Suprapubic skin (tissue), 4 donors: ENCODE measurements at places on chromosomes 12 and 14. TPM values are rescaled to one million over a fixed set of nuclear protein-coding genes. Genes with fewer than 3 reads are reported as not detected.

The C12orf54 gene
- total RNA-seq = not detected

DNA sequence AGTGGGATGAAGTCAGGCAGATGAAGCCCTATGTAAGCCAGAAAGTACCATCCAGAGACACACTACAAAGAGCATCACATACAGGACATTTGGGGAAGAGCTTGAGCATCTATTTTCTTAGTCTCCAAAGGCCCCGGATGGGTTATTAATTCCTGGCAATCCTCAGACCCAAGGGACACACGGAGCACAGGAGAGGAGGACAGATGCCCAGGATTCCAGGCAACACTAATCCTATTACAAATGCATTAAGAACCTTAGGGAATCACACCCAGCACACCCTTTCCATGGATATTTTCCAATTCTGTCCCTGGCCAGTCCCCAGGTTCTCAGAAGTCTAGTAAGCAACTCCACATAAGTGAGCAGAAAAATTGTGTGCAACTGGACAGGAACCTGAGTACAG lies 65.9 kb downstream of the CMKLR1 start:
- DNase-seq = no peak
- H3K4me1 ChIP-seq = peaks cover 6% of the 10 kb centered on the region
- H3K27ac ChIP-seq = no peak overlapping the region
- H3K27me3 ChIP-seq = peaks cover 5% of the 10 kb centered on the region

The NEUROD4 gene
- total RNA-seq = not detected

DNA sequence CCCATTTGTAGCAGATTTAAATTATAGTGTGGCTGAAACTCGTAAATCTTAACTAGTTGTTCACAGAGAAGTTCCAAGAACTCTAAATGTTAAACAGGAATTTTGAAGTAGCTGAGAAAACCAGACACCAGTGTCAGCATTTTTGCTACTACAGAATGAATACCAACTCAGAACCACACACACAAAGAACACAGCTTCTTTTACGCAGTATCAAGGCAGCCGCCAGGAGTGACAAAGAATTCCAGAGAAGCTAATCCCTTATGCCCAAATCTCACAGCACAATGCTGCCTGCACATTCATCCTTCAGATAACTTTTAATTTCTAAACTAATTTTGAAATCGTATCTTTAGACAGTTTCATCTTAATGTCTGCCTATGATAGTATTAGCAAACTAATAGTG lies 37.4 kb downstream of the SLC6A15 start:
- no peak for DNase-seq
- H3K36me3 ChIP-seq = no peaks in the 10 kb centered on the region
- H3K27me3 ChIP-seq = no peaks in the 10 kb centered on the region

DNA sequence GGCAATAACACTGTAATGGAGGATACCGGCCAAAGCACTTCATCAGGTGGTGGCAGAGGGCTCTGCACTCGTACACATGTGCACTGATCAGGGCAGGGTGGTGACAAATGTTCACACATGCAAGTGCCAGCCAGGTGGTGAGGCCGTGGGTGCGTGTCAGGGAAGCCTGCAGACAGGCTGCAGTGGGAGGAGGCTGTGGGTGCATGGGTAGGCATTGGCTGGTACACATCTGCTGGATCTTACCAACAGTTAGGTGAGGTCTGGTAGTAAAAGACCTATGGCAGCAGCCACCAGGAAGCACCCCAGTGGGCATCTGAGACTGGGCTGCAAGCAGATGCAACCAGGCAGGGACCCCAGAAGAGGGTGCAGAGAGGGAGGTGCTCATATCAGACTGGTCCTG lies 65.3 kb downstream of the PDE6H start:
- H3K4me1 ChIP-seq = no peaks in the 10 kb centered on the region
- H3K27me3 ChIP-seq = no peaks in the 10 kb centered on the region
- H3K4me3 ChIP-seq = no peak overlapping the region
- H3K27ac ChIP-seq = no peak overlapping the region

The ARF3 gene
- total RNA-seq = 78.3 TPM

- no peaks in the 10 kb centered on the region for H3K36me3 ChIP-seq
- H3K27me3 ChIP-seq = no peaks in the 10 kb centered on the region
- H3K4me3 ChIP-seq = no peak overlapping the region
- H3K27ac ChIP-seq = no peak overlapping the region
Measured at GRCh38 chr12:19223695-19224094, 94.2 kb downstream of the PLEKHA5 start.

DNA sequence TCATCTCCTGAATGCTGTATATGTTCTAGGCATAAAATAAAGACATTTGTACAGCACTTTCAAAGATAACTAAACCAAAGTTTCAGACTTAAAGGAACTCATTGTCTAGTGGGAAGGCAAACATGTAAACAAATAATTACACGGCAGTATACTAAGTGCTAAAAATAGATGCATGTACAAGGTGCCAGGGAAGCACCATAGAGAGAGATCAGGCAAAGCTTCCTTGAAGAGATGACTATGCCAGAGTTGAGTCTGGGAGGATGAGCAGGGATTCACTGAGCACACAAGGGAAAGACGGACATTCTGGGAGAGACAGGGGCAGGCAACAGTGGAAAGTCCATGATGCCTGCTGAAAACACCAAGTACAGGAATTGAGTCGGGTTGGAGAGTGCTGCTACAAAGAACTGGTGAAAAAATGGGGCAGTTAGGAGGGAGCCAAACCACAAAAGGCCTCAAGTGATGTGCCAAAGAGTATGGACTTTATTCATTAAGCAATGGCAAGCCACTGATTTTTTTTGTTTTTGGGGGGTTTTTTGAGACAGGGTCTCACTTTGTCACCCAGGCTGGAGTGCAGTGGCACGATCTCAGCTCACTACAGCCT lies 26.8 kb downstream of the ANKS1B start:
- H3K27ac ChIP-seq = no peak overlapping the region
- no peak for DNase-seq
- peaks cover 4% of the 10 kb centered on the region for H3K4me1 ChIP-seq
- no peak overlapping the region for H3K4me3 ChIP-seq

The TBX5 gene
- 3.5 TPM for total RNA-seq

The KRT8 gene
- 58.1 TPM for total RNA-seq

- H3K27me3 ChIP-seq = no peaks in the 10 kb centered on the region
- H3K4me1 ChIP-seq = peaks cover 35% of the 10 kb centered on the region
- peaks cover 50% of the 10 kb centered on the region for H3K36me3 ChIP-seq
- peak overlapping the region; percentile 3 for H3K27ac ChIP-seq
- H3K4me3 ChIP-seq = no peak overlapping the region
- no peak for DNase-seq
Measured at GRCh38 chr12:54352022-54352531, 12.2 kb downstream of the GPR84 start.

DNA sequence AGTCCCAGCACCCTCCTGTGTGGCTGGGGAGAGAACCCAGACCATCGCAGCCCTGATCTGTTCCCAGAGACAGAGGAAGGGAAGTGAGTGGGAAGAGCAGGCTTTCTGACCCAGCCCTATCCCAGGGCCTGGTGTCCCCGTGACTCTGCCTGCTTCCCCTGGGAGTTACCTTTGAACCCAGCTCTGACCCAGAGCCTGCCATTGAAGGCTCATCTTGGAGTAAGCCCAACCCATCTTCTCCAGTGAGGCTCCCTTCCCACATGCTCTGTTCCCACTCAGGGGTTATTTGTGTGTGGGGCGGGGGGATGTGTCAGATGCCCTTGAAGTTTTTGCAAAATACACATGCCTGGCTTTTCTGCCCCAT lies 6.0 kb downstream of the TMEM63C start:
- no peaks in the 10 kb centered on the region for H3K36me3 ChIP-seq
- no peak overlapping the region for H3K4me3 ChIP-seq
- no peak overlapping the region for H3K27ac ChIP-seq
- H3K27me3 ChIP-seq = peaks cover 27% of the 10 kb centered on the region
- DNase-seq = no peak
- peaks cover 26% of the 10 kb centered on the region for H3K4me1 ChIP-seq

DNA sequence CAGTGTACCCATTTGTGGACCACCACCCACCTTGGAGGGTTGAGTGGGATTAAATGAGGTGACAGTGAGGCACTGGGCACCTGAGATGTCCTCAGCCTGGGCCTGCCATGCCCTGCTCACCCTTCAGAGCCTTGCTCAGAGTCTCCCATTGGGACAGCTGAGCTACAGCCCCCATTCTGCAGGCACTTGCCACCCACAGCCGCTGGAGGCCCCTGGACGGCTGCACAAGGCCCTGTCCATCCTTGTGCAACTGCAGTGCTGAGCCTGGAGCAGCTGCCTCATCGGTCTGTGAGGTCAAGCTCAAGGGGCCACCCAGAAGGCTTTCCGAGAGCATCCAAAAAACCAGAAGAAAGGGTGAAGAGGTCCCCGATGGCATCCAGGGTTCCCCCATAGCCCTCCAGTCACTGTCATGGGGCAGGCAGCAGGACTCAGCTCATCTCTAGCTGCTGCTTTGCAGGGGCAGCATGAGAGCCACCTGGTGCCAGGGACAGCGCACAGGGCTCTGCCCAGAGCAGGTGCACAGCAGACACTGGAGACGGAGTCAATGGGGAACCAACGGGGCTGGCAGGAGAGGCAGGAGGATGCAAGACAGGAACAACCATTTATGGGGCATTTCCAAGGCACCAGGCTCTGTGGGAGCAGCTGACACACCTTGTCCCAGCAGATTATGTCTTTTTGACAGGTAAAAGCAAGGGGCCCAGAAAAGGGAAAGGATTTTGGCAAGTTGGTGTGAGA lies 84.6 kb downstream of the ARL6IP4 start:
- no peak for DNase-seq
- H3K4me1 ChIP-seq = peaks cover 48% of the 10 kb centered on the region
- no peaks in the 10 kb centered on the region for H3K27me3 ChIP-seq
- no peak overlapping the region for H3K27ac ChIP-seq

DNA sequence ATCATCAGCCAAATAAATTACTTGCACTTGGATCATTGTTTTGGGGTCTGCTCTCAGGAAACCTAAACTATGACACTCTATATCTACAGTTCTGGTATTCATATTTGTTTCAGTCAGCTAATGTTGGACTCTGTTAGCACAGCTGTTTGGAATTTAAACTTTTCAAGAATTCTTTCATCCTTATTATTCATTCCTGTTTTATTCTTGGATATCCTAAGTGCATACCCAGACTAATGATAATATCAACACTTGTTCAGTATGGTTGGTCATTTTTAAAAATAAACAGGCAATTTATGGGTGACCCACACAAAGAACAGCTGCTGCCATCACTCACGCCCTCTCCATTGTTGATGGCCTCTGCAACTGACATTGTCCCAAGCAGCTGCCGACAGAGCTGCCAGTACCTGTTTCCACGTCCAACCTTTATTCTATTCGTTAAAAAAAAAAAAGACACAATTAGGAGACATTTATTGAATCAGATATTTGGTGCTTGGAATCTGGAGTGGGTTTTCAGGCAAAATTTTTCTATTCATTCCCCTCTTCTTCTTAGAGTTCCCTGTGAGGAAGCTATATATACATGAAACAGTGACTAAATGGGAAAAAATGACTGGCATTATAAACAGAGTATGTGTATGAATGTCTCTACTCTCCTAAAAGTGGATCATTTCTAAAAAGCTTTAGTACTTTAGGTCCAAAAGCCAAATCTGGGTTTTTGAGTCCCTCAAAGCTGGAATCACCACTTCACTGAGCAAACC lies 252.1 kb upstream of the NAV3 start:
- H3K4me3 ChIP-seq = no peak overlapping the region
- H3K36me3 ChIP-seq = no peaks in the 10 kb centered on the region
- no peaks in the 10 kb centered on the region for H3K4me1 ChIP-seq
- no peak for DNase-seq

DNA sequence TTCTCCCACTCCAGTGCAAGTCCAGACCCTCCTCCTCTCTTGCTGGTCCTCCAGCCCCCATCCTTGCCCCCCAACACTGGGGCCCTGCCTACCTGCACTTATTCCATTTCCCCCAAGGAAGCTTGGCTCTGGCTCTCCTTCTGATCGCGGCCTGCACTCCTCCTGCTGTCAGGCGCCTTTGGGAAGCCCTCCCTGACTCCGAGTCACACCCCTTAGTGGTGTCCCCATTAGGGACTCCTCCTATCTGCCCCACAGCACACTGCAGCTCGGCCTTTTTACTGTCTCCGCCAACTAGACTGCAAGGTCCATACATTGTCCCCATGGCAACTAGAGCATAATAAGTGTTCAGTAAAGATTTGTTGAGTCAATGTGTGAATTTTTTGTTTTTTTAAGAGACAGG lies 32.9 kb downstream of the FIGNL2 start:
- H3K36me3 ChIP-seq = no peaks in the 10 kb centered on the region
- DNase-seq = no peak
- peak overlapping the region; percentile 64 for H3K4me3 ChIP-seq

The PAH gene
- total RNA-seq = not detected

DNA sequence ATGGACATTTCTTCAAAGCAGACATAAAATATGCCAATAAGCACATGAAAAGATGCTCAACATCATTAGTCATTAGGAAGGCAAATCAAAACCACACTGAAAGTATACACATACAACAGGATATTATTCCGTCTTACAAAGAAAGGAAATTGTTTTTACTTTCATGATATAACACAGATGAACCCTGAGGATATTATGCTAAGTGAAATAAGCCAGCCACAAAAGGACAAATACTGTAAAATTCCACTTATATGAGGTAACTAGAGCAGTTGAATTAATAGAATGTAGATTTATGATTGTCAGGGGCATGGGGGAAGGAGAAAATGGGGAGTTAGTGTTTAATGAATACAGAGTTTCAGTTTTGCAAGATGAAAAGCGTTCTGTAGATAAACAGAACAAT lies 4.2 kb downstream of the ACYP1 start:
- no peaks in the 10 kb centered on the region for H3K36me3 ChIP-seq
- H3K4me1 ChIP-seq = peaks cover 23% of the 10 kb centered on the region
- no peak overlapping the region for H3K4me3 ChIP-seq

- peaks cover 14% of the 10 kb centered on the region for H3K4me1 ChIP-seq
- H3K36me3 ChIP-seq = no peaks in the 10 kb centered on the region
- no peak overlapping the region for H3K27ac ChIP-seq
- peaks cover 27% of the 10 kb centered on the region for H3K27me3 ChIP-seq
Measured at GRCh38 chr12:21945002-21945401, 3.8 kb upstream of the ABCC9 start.

DNA sequence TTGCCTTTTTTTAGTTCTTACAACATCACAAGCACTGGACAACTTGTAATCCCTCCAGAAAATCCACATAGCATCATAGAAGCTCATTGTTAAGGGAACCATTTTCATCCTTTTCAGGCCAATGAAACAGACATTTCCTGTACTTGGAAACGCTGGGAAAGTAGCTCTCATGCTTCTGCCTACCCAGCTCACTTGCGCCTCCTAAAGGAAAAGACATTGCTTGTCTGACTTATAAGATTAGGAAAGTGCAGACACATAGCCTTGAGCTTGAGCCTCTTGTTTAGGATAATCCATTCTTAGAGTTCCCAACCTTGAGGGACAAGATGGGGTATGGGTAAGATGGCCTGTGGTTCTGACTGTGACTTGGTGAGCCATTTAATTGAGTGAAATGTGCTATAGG lies 589.5 kb downstream of the NOVA1 start:
- H3K4me3 ChIP-seq = no peak overlapping the region
- no peaks in the 10 kb centered on the region for H3K4me1 ChIP-seq
- no peaks in the 10 kb centered on the region for H3K36me3 ChIP-seq
- no peaks in the 10 kb centered on the region for H3K27me3 ChIP-seq

GRCh38 chr12:76976777-76977382 lies 88.5 kb downstream of the E2F7 start:
- H3K36me3 ChIP-seq = no peaks in the 10 kb centered on the region
- no peaks in the 10 kb centered on the region for H3K27me3 ChIP-seq
- DNase-seq = no peak
